DMS153 (cell line): ENCODE measurements at places on chromosomes 7 and 10.

- no peak for DNase-seq
These were observed 35.4 kb upstream of the TAX1BP1 start for GRCh38 chr7:27704422-27705199.

- DNase-seq, result no peak
These were observed 54.5 kb downstream of the COA1 start for GRCh38 chr7:43674559-43675436.

- no peak for DNase-seq
These were observed 13.9 kb upstream of the ABCC2 start for GRCh38 chr10:99768556-99768955.

DNA sequence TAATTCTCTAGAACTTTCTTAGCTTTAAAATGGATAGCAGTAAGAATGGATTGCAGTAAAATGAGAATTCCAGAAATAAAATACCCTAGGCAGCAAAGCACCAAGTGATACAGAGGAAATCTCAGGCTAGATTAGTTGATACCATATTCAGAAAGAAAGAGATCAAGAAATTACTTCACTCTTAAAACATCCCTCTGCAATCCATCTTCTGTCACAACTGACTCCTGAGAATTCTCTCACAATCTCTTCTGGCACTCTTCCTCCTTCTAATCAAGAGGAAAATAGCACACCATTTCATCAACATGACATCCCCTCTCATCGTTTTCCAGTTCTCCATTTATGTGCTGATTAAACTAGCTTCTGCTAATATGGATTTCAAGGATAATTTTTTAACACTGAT is 42.2 kb upstream of the LAMB1 start:
- DNase-seq, result no peak

DNA sequence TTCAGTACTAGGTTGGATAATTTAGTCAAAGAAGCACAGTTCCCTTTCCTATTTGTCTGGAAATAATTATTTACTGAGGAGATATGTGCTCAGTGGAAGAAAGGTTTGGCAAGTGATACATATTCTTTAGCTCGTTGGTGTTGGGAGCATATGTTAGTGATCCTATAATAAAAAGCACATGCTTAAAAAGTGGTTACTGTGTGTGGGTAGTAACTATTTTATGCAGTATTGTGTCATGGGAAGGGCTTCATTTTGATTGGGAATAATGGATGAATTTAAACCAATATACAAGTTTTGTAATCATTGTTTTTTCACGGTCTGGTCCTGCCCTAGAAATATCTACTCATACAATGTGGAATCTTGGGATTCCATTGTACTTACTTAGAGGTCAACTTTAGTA is 188.7 kb upstream of the PPP1R3A start:
- DNase-seq, result no peak

GRCh38 chr10:93954726-93955363 is 38.9 kb upstream of the PLCE1 start:
- no peak for DNase-seq

- no peak for DNase-seq
These were observed 87.9 kb downstream of the EBF3 start for GRCh38 chr10:129875993-129876726.

- no peak for DNase-seq
These were observed 169.0 kb upstream of the PRKCQ start for GRCh38 chr10:6748981-6749635.

- peak; percentile 51 for DNase-seq
These were observed 100.9 kb upstream of the YAE1 start for GRCh38 chr7:39465055-39465929.

- DNase-seq, result no peak
These were observed 356.4 kb downstream of the ANKRD7 start for GRCh38 chr7:118580743-118581382.

- no peak for DNase-seq
These were observed 503.5 kb downstream of the DNAJB6 start for GRCh38 chr7:157840174-157840913.

- DNase-seq, result no peak
These were observed 25.9 kb downstream of the HELLS start for GRCh38 chr10:94571528-94571927.

DNA sequence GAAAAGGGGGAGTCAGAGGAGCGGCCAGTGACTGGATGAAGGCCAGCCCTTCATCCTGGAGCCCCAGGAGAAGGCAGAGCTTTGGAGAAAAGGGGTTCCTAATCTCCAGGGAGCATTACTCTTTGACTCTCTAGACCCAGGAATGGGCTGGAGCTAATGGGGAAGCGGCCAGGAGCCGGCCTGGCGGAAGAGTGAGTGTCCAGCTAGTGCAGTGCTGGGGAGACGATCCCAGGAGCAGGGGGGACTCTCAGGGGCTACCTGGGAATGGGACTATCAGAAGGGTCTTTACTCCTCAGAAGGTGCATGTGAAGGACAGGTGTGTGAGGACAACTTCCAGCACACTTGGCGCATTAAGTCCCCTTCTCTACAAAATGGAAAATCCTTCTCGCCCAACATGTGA is 2.4 kb upstream of the PAX2 start:
- DNase-seq, result no peak

- DNase-seq, result no peak
These were observed 8.5 kb upstream of the ADAM8 start for GRCh38 chr10:133285217-133285616.

DNA sequence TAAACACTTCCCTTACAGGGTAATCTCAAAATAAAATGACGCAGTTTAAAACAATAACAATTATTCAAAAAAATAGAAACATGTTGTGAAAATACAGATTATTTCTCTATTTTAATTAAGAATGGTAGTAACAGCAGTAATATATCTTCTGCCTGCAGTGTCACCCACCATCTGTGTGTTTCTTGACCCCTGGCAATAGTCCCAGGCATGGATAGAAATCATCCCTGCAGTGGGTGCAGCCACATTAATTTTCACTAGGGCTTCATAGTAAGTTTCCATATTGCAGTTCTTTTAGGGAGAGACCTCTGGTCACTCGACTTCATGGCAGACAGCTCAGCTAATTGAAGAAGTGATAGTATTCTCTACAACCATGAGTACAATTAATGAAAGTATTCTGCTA is 470.1 kb upstream of the TEX47 start:
- no peak for DNase-seq

DNA sequence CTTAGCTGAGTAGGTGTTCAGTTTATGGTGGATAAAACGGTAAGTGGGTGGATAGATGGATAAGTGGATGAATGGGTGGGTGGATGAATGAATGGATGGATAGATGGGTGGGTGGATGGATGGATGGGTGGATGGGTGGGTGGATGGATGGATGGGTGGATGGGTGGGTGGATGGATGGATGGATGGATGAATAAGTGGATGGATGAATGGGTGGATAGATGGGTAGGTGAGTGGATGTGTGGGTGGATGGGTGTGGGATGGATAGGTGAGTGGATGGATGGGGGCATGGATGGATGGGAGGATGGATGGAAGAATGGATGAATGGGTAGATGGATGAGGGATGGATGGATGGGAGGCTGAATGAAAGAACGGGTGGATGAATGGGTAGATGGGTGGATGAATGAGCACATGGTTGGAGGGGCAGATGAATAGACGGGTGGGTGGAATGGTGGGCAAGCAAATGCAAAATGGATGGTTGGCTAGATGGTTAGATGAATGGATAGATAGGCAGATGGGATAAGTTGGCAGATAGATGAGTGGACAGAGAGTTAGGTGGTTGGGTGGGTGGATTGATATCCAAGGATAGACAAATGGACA is 25.7 kb downstream of the ELN start:
- no peak for DNase-seq

DNA sequence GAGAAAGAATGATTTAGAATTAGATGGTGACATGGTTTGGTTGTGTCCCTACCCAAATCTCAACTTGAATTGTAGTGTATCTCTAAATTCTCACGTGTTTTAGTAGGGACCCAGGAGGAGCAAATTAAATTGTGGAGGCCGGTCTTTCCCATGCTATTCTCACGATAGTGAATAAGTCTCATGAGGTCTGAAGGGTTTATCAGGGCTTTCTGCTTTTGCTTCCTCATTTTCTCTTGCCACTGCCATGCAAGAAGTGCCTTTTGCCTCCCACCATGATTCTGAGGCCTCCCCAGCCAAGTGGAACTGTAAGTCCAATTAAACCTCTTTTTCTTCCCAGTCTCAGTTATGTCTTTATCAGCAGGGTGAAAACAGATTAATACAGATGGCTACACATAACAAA is 167.4 kb upstream of the SVIL start:
- no peak for DNase-seq

GRCh38 chr7:32043688-32044087 is 26.5 kb downstream of the PDE1C start:
- no peak for DNase-seq

- DNase-seq, result no peak
These were observed 231.2 kb downstream of the EXOC4 start for GRCh38 chr7:133484086-133484485.

DNA sequence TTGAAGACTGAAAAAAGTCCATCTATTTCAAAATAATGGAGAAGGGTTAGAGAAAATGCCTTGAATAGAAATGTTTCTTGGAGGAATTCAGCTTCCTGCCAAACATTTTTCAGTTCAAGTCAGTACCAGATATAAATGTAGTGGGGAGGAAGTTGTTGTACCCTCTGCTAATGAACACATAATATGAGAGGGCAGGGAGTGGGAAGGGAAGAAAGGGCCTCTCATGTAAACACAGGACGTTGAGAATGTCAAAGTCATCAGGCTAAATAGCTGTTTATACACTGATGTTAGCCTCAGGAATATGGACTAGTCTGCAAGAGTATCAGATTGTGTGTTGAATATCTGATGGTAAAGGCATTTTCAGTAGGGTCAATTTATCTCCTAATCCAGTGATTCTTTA is 37.0 kb downstream of the GPR37 start:
- DNase-seq, result peak; percentile 17

DNA sequence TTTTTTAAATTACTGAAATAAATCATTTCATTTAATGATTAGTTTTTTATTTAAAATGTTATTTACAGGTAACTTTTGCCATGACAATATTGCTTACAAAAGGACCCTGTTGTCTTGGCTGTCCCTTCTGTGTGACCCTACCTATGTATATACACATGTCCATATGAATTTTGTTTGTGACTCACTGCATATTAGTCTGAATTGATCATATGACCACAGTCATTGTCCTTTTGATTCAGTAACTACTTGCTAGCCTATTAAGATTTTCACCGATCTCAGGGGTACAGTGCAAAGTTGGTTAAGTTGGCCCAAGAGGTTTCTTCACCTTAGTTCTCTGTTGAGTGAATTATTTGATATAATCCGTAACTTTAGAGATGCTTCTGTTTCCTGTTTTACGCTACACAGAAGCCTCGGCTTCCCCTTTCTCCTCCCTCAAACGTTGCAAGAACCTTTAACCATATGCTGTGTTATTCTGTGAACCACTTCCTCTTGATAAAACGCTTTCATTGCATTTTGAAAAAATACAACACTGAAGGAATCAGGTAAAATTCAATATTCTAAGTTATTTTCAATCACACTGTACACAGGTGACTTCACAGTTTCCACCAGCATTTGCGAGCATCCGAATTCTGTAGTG is 43.9 kb downstream of the APBB1IP start:
- no peak for DNase-seq

- no peak for DNase-seq
These were observed 526.3 kb upstream of the SEMA3D start for GRCh38 chr7:85713171-85713570.

DNA sequence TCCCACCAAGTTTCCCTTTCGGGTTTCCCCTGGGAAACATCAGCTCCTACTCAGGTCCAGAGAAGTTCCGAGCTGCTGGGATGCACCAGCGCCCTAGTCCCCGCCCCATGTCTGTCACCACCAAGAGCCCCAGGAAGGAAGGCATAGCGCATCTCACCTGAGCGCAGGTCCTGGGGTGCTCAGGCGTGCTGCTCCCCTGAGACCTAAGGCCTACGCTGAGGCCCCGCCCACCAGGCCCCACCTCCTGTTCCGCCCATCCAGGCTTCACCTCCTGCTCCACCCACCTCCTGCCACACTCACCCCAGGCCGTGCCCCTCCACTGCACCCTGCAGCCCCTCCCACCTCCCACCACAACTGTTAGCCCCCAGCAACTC is 1.2 kb upstream of the TFR2 start:
- DNase-seq, result no peak

DNA sequence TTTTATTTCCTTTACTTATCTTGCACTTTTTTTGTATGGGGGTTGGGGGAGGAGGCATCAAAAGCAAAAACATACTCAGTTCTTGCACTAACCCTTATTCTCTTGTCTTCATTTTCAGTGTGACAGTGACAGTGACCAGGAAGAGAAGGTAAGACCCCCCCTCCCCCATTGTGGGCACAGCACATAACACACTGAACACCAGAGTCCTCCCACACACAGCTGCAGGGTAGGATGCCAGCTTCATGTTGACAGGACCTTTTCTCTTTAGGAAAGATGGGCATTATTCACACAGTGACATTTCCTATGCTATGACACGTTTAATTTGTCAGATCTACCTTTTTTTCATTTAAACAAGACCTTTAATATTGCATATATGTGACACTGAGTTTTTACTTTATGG is 696.3 kb upstream of the GALNT17 start:
- DNase-seq, result no peak

DNA sequence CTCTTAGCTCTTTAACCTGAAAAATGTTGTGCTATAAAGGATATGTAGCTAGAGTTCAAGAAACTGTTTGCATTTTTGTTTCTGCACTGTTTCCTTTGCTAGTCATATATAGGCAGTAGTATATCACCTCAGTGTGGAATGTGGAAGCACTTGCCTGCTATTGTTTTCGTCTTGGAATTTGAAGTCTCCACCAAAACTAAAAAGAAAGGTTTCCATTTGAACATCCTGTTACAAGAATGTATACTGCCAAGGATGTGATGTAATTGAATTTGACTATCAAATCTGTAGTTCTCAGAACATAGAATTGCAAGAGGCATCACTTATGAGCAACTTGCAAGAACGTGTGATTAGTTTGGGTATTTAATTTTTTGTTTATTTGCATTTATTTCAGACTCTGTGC is 51.1 kb upstream of the MEOX2 start:
- no peak for DNase-seq

- DNase-seq, result no peak
These were observed 264.9 kb downstream of the SKIDA1 start for GRCh38 chr10:21260506-21261149.

DNA sequence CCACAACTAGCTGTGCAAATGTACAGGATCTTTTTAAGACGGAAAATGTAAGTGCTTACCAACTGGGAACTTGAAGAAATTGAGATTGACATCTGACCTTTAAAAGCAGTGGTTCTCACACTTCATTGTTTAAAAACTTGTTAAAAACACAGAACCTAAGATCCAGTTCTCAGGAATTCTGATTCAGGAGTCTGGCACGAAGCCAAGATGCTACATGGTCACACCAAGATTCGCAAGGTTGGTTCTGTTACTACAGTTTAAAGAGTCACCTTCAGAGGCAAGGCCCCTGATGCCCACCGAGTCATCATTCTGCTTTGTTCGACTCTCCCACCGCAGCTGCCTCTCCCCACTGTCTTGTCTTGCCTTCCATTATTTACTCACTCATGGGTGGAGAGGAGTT is 113.3 kb downstream of the GLI3 start:
- no peak for DNase-seq

- no peak for DNase-seq
These were observed 751.4 kb upstream of the GALNT17 start for GRCh38 chr7:70380421-70381015.
